ENCODE measurements at places on chromosomes 7 and 10. TPM values are rescaled to one million over a fixed set of nuclear protein-coding genes. Genes with fewer than 3 reads are reported as not detected.

DNA sequence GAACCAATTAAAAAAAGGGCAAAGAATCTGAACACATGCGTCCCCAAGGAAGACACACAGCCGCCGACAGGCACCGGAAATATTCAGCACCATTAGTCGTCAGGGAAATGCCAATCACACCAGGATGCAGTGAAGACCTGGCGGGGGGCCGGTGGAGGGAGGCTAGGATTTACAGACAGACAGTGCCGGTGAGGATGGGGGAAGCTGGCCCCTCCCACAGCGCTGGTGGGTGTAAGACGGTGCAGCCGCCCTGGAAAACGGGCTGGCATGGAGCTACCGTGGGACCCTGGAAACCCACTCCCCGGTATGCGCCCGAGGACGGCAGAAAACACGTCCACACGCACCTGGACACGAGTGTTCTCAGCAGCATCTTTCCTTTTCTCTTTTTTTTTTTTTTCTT is 4.8 kb upstream of the ADAP1 start:
- no peak for DNase-seq

The PRF1 gene
- total RNA-seq: 21.4 TPM

GRCh38 chr7:120337308-120337907 is 64.4 kb downstream of the KCND2 start:
- no peak for DNase-seq

The SLC26A4 gene
- 1.1 TPM for total RNA-seq

The OGDHL gene
- total RNA-seq: not detected

GRCh38 chr7:45652630-45653029 is 78.5 kb downstream of the ADCY1 start:
- DNase-seq: no peak

The COL1A2 gene
- 361 TPM for total RNA-seq

DNA sequence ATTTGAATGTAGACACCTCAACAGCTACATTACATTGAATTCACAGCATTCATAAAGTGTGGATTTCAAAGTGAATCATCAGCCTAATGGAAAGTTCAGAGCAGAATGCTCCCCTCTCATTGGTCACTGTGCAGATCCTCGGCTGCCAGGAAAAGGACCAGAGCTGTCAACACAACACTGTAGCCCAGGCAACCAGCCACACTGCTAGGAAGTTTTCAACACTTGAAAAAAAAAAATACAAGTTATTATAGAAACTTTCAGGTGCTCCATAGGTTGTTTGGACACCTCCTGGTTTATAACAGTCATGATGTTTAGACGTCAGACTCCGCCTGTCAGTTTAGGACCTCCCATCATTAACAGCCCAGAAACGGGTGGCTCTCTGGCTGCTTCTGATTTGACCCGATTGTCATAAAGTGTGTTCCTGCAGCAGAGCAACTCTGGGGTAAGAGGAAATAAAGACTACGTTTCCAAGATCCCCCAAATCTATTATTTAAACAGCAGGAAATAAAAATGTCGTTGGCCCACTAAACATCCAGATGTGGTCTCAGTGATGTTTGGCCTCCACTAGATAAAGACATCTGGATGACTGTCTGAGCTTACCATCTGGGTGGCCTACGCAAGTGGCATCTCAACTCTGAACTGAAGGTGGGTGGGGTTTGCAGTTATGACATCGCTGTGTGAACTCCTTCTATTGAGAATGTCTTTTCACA is 117.4 kb downstream of the CABCOCO1 start:
- DNase-seq: no peak

The HOXA13 gene
- total RNA-seq: not detected

GRCh38 chr10:91090761-91091529 is 129.5 kb upstream of the PCGF5 start:
- no peak for DNase-seq

GRCh38 chr10:70777063-70777875 is 7.9 kb downstream of the TBATA start:
- DNase-seq: no peak

The SPDYE1 gene
- not detected for total RNA-seq

DNA sequence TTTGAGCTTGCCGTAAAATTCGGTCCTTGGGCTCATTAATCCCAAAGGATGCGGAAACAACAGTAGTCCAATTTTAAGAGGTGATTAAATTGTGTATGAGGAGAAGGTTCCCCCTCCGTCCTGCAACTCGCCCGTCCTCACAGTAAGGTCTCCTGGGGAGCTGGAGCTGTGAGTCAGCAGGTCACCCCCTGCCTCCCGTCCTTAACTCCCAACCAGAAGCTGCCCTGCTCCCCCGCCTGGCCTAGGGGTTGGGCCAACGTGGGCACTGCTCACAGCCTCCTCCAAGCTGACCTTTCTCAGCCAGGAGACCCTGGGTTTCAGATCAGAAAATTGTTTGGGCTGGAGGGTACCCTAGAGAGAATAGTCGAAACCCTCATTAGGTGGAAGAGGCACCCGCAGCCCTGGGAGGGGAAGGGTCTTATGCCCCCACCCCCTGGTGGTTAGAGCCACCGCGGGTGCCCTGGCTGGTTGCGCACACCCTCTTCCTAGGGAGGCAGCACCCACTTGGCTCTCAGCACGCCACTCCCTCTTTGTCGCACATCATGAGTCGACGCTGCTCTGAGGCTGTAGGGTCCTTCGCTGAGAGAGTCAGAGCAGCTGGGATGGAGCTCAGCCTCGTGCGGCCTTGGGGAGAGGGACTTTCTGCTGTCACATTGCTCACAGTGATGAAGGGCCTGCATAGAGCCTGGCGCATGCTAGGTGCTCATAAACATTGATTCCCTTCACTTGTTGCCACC is 131.2 kb downstream of the TACC2 start:
- DNase-seq: no peak

The GLCCI1 gene
- 6.0 TPM for total RNA-seq

DNA sequence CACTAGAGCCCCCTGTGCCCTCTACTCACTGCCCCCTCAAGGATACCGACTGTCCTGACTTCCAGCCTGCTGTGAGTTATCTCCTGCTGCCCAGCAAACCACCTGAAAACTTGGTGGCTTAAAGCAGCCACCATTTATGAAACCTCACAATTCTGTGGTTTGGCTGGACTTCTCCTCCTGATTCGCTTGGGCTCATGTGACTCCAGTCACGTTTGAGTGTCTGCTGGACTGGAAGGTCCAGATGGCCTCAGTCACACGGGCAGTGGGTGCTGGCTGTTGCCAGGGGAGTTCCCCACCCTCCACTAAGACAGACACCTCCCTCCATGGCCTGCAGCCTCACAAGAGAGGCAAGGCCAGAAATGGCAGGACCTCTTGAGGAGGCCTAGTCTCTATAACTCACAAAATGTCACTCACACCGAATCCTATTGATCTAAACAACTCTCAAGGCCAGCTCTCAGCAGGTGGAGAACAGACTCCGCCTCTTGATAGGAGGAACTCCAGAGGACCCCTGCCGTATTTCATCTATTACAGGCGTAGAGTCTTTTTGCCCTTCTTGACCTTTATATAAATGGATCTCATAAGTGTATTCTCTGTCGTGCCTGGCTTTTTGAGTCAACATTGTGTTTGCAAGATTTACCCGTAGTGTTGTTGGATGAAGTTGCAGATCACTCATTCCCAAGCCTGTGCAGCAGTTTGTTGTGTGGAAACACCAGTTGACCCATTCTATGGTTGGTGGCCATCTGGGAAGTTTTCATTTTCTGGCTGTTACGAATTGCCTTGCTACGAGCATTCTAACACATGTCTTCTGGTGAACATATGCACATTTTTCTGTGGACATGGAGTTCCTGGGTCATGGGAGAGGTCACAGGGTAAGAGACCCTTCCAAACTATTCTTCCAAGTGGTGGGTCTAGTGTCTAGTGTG is 48.3 kb downstream of the ZMIZ1 start:
- no peak for DNase-seq

The TRIM50 gene
- total RNA-seq: 0.47 TPM

The WDFY4 gene
- total RNA-seq: 21.4 TPM

DNA sequence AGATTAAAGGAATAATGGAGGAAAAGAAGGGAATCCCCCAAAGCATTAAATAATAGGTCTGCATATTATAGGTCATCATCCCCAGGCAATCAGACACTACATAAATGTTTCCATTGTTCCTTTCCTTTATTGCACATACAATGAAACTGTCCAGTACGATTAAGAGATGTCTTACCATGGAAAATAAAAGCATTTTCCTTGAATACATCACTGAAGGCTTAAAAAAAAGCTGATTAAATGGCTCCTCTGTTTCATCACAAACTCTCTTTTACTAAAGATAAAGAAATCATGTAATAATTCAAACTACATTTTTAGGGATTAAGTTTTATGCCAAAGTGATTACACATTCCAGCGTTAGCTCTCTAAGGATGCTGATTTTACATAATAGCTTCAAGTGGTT is 316.0 kb downstream of the AGMO start:
- DNase-seq: no peak
